ENCODE measurements at places on chromosomes 5 and 9.
A peak's percentile ranks its signal among the peaks of the same experiment; 100 is the strongest.

- no peak for DNase-seq
Measured at GRCh38 chr5:30413540-30413939, 779.9 kb upstream of the CDH6 start.

GRCh38 chr5:32583582-32584232 is 1.6 kb upstream of the SUB1 start:
- DNase-seq = peak; percentile 38

- no peak for DNase-seq
Measured at GRCh38 chr5:148967783-148968182, 95.1 kb downstream of the SH3TC2 start.

GRCh38 chr5:65873181-65873750 is 53.1 kb upstream of the ERBIN start:
- DNase-seq = no peak

DNA sequence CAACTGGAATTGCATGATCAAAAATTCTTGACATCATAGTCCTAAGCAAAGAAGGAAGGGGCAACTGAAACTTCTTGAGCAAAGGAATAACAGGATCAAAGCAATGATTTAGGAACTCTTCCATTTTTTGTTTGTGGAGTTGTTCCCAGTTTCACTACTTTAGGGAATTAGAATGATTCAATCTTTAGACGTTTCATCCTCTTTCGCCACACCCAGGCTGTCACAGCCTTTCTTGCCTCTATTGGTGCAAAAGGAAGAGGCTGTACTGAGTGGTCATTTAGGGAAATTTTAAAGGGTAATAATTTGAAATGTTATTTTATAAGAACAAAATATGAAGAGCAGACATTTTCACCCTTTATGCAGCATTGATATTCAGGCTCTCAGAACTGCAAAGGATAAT is 1026.0 kb upstream of the ARRDC3 start:
- DNase-seq = no peak

DNA sequence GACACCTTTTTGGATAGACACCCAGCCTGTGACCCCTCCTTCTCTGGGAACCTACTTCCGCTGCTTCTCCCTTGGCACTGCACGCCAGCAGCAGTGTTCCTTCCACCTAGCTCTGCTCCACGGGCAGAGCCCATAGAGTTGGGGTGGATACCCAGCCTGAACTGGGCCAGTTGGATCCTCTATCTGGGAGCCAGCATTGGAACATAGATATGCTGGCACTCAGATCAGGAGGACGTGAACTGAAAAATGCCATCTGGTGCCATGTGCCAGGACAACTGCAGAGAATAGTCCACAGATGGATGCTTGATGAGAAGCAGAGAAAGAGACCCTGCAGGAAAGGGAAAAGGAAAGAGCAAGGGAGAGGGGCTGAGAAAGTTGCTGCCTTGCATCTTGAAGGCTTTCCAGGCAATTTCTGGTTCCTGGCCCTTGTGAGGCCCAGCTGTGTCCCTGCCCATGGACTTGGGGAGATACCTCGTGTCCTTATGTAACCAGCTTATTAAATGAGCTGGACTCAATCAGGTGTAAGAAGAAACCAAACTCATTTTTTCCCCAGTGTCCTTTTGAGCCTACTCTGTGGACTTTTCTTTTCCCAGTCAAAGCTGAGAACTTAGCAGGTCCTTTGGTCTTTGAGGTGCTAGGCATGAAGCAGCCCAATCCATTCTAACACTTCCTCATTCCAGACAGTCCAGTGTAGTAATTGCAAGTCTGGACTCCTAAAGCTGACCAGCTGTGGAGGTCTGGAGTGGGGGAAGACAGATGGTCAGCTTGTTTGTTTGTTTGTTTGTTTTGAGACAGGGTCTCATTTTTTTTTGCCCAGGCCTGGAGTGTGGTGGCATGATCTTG is 39.1 kb downstream of the ANGPTL2 start:
- DNase-seq = no peak
